ENCODE measurements at places on chromosomes 2 and 18. TPM values are rescaled to one million over a fixed set of nuclear protein-coding genes. Genes with fewer than 3 reads are reported as not detected.

Gene MYL12B
- total RNA-seq, result 381 TPM

Gene DPYSL5
- total RNA-seq, result 3.8 TPM

Gene CROCC2
- total RNA-seq, result not detected

Gene SF3B6
- 170 TPM for total RNA-seq

Gene SLC30A3
- total RNA-seq, result 4.8 TPM

Gene MATN3
- total RNA-seq, result 12.5 TPM

Gene FAM210A
- total RNA-seq, result 20.6 TPM

Gene IL36B
- not detected for total RNA-seq

Gene ALPG
- total RNA-seq, result 0.15 TPM

Gene CSRNP3
- not detected for total RNA-seq

Gene C2orf69
- total RNA-seq, result 10.0 TPM

Gene TMEM163
- 0.12 TPM for total RNA-seq

Gene IL18R1
- total RNA-seq, result 0.99 TPM
